Stimulated activated CD8-positive, alpha-beta memory T cell treated with anti-CD3 and anti-CD28 coated beads, Interleukin-4, amount 100 ng/mL, for 1 hour (primary cell): ENCODE measurements at places on chromosomes 16 and 17.

DNA sequence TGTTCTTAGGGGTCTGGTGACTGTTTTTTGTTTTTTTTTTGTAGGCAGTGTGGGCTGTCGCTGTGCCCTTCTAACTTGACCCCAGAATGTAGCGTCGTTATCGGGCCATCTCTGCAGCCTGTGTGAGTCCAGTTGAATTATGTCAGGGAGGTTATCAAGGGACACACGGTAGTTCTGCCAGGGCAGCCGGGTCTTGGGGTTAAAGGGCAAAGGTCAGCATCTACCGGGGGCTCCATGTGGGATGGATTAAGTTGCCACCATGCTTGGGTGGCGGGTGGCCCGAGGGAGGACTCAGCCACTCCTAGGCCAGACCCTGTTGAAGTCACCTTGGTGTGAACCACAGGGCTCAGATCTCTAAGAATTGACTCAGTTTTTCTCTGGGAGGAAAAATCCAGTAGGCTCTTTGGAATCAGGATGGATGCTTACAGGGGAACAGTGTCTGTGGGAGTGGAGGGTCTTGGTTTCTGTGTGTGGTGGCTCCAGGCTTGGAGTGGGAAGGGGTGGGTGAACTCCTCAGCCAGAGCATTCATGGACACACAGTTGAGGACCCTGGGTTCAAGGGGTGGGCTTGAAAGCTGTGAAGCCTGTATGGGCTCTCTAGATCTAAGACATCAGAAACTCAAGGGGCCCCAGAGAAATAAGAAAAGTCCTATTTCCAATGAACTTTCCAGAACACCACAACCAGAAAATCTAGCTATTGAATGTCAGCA is 191.7 kb downstream of the IRF8 start:
- DNase-seq, result no peak

DNA sequence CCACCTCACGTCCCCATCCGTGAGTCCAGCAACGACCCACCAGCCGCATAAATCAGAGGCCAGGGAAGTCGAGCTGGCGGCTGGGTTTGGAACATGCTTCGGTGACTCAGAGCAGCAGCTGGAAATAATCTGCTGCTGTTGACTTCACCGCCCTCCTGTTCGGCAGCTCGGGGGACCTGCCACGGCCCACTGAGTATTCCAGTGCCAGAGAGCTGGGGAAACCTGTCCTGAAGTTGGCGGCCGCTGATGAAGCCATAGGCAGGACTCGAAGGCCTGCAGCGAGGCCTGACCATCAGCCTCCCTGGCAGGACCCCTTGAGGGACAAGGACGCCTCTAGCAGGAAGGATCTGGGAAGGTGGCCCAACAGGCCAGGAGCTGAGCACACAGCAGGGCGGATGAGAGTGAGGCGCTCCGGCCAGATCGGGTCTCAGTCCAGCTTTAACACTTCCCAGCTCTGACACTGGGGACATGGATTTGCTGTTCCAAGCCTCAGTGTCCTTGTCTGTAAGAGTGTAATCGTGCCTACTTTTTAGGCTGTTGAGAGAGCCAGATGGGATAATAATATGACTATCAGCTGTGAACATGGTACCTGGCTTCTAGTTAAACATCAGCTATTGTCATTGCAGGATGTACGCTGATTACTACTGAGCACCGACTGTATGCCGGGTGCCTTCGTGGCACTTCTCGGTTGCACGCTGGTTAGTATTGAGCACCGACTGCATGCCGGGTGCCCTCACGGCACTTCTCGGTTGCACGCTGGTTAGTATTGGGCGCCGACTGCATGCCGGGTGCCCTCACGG is 50.4 kb upstream of the CIBAR2 start:
- no peak for DNase-seq

GRCh38 chr17:44220213-44221083 is 973 bp upstream of the UBTF start:
- DNase-seq, result no peak

DNA sequence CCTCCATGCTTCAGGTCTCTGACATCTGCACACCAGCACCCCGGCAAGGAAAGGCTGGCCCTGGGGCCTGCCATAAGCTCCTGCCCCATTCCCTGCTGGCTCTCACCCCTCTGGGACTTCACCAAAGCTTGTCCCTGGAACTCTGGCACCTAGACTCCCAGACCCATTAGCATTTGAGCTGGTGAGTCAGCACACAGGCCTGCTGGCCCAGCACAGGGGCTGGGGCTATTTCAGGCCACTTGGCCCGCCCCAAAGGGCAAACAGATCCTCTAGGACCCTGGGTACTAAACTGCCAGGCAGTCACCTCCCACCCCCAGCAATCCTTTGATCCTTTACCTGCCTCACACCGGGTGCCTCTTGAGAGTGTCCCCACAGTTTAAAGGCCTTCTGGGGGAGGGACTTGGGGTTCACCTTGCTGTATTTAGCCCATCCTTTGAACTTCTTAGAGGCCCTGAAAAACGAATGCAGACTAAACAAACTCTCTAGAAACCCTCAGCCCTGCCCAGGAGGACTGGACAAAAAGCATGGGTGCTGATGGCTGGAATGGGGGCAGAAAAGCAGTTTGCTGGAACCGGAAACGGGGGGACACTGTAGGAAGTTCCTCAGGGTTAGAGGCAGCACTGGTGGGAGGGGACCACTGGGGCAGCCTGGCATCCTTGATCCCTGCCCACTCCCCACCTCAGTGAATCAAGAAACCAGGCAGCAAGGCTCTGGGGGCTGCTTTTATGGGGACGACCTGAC is 3.2 kb upstream of the SAMD14 start:
- no peak for DNase-seq

DNA sequence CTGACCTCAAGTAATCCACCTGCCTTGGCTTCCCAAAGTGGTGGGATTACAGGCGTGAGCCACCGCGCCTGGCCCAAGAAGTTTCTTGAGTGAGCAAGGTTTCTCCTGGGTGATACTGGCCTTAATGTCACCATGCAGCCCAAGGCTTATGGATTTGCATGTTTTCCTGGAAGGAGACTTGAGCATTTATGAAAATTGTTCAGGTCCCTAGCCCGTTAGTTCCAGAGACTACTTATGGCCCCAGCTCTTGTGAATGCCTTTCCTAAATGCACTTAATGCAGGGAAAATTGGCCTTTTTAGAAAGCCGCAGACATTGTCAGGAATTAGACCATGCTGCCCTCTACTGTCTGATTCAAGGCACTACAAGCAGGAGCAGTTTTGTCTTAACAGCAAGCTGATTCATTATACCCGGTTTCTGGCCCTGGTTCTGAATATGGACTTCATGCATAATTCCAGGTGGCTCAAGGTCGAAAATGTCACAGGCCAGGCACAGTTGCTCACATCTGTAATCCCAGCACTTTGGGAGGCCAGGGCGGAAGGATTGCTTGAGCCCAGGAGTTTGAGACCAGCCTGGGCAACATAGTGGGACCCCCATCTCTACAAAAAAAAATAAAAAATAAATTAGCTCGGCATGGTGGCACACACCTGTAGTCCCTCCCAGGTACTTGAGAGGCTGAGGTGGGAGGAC is 91.3 kb downstream of the SNX29 start:
- DNase-seq, result peak; percentile 22

GRCh38 chr17:75181608-75182318 is 996 bp downstream of the SUMO2 start:
- DNase-seq, result peak; percentile 11

DNA sequence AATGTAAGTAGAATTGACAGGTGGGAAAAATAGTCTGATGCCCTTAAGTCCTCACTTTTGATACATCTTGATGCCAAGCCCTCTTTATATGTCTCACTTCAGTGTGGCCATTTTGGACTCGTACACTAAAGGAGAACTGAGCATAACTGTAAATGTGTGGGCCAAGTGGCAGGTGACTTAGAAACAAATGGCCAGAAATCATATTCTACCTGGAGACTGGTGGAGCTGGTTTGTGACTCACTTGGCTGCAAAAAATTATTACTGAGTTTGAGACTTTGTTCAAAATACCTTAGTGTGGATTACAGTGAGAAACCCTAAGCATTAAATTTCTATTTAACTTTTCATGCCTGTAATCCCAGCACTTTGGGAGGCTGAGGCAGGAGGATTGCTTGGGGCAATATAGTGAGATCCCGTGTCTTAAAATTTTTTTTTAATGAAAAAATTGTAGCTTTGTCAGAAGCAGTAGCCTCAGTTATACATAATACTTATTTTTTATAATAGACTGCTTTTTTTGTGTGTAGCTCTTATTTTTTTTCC is 5.0 kb downstream of the HAPSTR1 start:
- no peak for DNase-seq

DNA sequence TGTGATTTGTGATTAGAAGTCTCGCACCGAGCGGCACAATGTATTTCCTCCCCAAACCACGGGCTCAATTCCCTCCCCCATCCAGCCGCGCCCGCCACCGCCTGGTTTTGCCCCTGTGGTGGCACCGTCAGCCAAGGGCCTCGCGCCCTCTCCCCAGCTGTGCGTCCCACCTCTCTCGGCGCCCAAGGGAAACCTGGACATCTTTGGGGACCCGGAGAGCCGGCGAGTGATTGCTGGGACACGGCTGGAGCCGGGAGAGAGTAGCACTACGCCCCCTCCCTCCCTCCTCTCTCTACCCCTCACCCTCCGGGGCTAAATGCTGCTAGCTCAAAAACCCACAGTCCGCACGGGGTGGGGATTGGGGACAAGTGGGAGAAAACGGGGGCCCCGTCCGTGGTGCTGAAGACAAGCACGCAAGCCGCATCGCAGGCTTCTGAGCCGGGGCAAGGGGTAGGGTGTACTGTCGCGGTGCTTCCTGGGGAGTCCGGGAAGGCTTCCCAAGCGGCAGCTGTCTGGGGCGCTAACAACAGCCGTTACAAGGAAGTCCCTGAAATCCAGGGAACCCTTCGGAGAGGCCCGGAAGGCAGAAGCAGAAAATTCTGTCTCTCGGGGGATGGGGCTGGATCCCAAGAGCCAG is 1.4 kb downstream of the CBLN1 start:
- DNase-seq, result no peak

DNA sequence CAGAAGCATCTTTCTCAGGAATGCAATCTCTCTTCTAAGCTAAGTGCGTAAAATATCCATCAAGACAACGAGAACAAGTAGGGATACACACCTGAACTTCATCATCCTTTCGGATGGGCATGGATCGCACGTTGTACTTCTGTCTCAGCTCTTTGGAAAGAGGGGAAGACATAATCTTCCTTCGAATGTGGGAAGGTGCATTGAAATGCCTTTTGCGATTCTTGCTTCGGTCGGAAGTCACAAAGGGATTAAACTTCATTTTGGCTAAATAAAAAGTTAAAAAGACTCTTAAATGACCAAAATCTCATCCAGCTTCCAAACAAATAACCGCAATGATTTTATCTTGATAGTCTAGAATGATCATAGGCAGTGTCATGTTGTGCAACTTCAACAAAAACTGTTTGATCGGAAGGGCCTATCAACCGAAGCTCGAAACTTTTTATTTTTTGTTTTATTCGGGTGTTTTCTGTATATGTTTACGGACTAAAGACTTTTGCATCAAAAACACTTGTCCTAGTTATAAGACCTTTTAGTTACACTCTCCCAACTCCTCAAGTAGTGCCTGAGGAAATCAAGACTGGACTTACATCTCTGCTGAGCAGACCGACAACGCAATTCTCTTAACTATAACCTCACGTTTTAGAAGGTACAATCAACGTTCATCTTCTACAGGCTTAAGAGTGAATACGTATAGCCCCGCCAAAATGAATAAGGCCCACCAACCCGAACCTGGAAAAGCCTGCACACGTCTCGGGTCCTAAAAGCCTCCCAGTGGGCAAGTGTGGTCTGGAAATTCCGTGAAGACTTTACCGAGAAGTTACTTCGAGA is 727 bp downstream of the RPL26 start:
- DNase-seq, result no peak

DNA sequence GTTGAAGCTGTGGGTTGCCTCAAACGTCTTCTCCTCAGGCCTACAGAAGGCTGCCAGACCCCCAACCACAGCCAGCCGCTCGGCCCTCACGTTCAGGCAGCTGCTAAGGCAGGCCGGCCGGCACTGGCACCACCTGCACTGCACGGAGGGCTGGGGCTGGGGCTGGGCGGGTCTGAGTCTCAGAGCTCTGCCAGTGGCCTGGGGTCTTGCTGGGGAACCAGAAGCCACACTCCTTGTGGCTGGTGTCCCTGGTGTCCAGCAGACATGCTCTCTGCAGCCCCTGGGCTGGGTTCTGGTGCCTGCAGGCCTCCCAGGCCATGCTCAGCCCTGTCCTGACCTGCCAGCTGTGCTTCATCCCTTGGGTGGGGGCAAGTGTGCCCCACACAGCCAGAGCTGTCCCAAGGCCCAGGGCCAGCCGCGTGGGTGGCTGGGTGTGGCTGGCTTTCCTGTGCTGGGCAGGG is 42.0 kb downstream of the BAHCC1 start:
- DNase-seq, result no peak

GRCh38 chr16:67170168-67170948 is at the start of gene NOL3:
NOL3 (plus strand) TSS chr16:67170538.
- no peak for DNase-seq

- DNase-seq, result no peak
Measured at GRCh38 chr17:83053739-83054451, 25.5 kb upstream of the METRNL start.

- DNase-seq, result no peak
Measured at GRCh38 chr17:54902017-54902416, 1.4 kb downstream of the TOM1L1 start.

DNA sequence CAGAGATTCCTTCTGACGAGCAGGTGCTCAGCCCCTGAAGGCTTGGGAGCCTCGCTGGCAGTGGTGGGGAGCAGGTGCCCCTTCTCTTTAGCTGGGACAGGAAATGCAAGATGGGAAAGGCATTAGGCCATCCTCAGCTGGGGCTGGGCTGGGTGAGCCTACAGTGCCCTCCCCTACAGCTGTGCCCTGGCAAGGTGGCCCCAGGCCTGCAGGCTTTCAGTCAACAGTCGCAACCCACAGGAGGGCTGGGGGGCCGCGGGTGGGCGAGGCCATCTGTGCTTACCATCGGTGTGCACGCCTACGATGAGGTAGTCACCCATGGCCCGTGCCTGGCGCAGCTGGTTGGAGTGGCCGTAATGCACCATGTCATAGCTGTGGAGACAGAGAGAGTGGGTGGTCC is 2.0 kb downstream of the PCYT2 start:
- no peak for DNase-seq

GRCh38 chr17:10664571-10664970 is 7.5 kb upstream of the MYH3 start:
- DNase-seq, result no peak

DNA sequence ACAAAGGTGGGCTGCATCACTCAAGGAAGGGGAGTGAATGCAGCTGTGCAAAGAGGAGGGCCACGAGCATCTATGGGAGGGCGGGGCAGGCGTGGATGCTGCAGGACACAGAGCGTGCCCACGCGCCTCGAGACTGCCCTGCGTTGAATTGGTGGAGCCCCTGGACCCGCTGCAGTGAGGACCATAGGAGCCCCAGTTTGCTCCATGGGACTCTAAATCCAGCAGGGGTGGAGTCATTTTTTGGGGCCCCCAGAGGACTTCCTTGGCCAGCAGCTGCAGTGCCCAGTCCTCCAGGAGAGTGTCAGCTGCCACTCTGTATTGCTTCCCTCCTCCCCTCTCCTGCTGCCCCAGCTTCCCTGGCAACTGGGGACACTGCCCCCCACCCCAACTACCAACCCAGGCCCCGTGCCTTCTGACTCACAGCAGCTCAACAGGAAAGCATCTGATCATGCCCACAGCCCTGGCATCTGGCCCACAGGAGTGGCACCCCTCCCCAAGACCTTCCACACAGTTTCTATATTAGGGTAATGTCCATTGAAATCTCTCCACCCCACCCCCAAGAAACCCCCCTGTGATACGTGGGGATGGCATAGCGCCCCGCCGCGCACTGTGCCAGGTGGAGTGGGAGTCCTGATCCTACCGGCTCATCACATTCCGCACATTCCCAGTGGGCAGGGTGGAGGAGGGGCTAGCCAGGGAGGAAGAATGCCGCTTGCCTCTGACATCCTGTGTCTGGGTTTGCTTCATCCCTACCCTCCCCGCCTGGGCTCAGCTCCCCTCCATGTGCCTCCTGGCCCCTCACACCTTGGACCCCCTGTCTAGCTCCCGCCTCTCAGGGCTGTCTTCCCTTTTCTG is 27.8 kb upstream of the ITGA3 start:
- DNase-seq, result no peak
